SW480 (cell line): ENCODE measurements at places on chromosomes 11 and 22.

- DNase-seq: peak; percentile 17
Observed at GRCh38 chr11:74849525-74850391, 99.1 kb downstream of the XRRA1 start.

GRCh38 chr11:10937385-10937771, 79.5 kb upstream of the ZBED5 start:
- DNase-seq: no peak

GRCh38 chr11:22331771-22332170, 6.4 kb upstream of the SLC17A6 start:
- no peak for DNase-seq

- no peak for DNase-seq
Observed at GRCh38 chr22:17842386-17842785, 68.1 kb upstream of the BID start.

- DNase-seq: no peak
Observed at GRCh38 chr11:116375221-116375620, 397.6 kb downstream of the BUD13 start.

DNA sequence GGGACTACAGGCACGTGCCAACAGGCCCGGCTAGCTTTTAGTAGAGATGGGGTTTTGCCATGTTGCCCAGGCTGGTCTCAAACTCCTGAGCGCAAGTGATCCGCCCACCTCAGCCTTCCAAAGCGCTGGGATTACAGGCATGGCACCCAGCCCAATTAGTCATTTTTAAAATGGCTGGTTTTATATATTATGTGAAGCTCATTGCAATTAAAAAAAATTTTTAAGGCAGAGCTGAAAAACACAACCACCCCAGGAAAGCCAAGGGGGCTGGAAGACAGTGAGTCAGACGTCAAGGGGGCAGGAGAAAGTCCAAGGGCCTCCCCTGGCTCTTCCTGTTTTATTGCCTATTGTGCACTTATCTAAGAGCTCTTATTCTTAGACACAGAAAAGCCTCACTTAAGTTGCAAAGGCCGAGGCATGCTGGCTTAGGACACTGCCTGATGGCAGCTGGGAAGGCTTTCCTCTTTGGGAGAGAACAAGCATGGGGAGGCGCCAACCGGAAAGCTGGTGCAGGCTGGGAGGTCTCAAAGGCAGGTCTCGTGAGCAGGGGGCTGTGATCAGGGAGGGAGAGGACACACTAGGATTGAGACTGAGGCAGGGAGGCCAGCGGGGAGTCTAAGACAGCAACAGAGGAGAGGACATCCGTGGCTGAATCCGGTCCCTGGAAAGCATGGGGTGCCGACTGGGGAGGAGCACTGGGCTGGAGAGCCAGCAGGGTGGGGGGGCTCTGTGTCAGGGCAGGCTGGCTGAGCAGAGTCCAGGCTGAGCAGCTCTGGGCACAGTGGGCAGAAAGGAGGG, 11.1 kb upstream of the OSM start:
- no peak for DNase-seq

DNA sequence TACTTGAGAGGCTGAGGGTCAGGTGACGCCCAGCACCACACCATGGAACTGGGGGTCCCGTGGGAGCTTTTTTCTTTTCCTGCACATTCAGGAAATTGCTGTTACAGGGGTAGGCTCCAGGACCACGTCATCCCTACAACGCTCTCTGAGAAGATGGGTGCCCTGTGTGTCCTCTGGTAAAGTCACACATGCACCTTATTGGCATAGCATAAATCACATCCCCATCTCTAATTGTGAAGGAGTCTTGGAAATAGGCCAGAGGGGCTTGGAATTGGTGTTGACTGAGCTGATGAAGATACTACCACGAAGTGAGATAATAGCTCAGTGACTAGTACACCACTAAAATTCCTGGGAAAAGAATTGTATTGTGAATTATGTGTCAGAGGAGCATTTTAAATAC, 57.6 kb downstream of the TNRC6B start:
- no peak for DNase-seq

- DNase-seq: peak; percentile 74
Observed at GRCh38 chr11:10858439-10859325, 829 bp upstream of the ZBED5 start.

DNA sequence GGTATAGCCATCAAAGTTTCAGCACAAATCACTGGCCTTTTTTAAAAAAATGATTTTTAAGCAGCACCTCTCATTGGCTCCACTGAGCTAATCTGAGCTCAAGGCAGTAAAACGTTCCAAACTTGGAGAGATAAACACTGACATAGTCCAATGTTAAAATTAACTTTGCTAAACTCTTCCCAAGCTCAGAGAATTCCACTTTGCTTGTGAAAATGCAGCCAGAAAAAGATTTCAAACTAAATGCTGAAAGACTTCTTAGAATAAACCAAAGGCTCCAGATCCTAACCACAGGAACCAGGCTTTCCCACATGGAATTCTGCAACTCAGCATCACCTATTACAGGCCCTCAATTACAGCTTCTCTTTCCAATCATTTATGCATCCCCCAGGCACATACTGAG, 84.7 kb upstream of the GDPD4 start:
- no peak for DNase-seq

GRCh38 chr22:48224332-48224731, 1461.9 kb downstream of the TBC1D22A start:
- DNase-seq: no peak

DNA sequence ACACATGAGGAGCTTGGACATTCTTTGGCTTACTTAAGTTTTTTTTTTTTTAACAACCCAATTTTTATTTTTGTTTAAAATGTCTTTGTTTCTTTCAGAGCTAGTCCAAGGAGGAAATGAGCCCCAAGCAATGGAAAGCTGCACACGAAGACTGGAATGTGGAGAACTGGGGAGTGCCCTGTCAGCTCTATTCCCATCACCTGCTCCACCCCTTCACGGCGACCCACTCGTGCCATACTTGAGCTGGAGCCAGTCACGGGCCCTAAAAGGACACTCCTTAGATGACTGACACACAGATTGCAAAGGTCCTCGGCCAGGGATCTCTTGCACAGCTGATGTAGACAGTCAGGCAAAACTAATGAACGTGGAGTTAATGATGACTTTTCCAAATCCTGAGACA, 10.6 kb upstream of the SLC25A18 start:
- no peak for DNase-seq

GRCh38 chr11:95516786-95517185, 272.8 kb downstream of the FAM76B start:
- DNase-seq: no peak

GRCh38 chr11:46290598-46291309, 13.3 kb downstream of the CREB3L1 start:
- peak; percentile 36 for DNase-seq

DNA sequence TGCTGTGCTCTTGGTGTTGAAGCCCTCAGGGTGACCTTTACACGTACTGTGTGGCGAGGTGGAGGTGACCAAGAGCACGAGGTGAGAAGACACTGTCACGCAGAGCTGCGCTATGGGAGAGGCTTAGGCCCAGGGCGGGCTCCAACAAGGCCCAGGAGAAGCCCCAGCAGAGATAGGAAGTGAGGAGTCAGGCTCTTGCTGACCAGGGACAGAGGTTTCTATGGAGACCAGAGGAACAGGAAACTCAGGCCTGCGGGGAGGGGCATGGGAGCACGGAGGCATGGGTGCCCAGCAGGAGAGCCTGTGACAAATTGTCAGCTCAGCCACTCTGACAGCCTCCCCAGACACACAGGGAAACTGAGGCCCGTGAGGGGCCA, 15.8 kb downstream of the DGKZ start:
- DNase-seq: peak; percentile 67

DNA sequence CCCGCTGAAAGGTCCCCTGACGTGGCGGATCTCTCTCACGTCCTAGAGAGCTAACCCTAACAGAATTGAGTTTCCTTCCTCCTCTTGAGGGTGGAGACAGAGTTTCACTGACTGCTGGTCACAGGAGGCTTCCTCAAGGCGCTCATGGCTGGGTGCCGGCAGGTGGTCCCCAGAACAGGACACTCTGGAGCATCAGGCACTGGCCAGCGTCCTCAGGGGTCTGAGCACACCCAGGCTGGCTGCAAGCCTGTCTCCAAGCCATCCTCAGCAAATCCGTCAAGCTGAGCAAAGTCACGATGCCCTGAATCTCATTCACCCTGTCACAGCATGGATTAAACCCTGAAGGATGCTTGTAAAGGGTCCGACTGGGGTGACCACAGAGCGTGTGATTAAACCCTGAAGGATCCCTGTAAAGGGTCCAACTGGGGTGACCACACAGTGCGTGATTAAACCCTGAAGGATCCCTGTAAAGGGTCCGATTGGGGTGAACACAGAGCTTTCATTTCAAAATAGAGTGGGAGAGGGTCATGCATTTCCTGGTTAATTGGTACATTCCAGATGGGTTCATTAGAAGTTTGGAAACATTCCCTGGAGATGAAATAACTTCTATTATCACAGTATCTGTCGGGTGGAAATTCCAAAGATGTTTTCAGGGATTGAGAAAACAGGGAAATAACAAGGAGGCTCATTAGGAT, 473.0 kb downstream of the BRD1 start:
- DNase-seq: no peak

DNA sequence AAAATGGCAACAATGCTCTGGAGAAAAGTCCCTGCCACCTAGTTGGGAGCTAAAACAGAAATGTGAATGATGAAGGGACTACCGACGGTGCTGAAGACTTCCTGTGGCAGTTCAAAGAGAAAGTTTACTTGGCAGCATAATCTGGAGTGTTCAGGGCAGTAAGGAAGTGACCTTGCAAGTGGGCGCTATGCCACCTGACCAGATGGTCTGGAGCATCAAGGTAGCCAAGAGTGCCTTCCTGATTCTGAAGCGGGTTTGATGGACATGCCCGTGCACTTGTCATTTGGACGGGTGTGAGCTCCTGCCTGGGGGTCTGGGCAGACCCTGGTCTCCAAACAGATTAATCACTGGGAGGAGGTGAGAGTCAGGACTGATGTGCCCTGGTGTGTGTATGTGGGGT, 1.8 kb upstream of the SNX19 start:
- no peak for DNase-seq

DNA sequence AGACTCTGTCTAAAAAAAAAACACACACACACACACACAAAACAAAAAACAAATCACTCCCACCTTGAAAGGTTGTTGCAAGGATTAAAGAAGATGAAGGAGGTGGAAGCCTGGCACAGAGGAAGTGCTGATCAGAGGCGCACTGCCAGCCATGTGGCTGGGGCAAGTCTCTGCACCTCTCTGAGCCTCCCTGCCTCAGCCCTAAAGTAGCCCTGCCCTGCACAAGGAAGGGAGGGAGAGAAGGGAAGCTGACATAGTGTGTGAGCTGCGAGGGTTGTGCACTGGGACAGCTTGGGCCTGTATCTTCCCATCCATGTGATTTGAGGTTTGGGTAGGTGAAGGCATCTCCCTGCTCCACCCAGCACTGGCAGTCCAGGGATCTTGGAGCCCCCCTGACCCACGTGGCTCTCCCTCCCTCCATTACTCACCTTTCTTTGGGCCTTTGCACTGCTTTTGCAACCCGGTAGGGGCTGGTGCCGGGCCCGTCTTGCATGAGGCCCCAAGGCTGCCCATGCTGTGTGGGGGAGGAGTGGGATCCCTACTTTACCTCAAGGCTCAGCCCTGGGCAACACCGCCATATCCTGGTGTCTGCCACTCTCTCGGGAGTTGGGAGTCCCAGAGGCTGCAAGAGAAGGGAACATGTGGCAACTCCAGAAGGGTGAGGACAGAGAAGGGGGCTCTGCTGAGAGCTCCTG, 30.5 kb downstream of the IFT27 start:
- DNase-seq: no peak

- DNase-seq: no peak
Observed at GRCh38 chr11:103849366-103849765, 187.1 kb upstream of the DDI1 start.

GRCh38 chr22:30027169-30027568, 53.1 kb upstream of the HORMAD2 start:
- DNase-seq: peak; percentile 81

DNA sequence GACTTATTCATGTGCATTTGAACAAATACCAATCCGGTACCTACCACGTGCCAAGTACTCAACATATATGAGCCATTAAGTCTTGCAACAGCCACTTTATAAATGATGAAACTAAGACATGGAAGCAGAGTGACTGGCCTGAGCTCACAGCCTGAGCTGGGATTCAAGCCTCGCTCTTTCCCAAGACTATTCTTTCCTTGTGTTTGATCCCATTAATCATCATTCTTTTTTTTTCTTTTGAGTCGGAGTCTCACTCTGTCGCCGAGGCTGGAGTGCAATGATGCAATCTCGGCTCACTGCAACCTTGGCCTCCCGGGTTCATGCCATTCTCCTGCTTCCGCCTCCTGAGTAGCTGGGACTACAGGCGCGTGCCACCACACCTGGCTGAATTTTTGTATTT, 119.3 kb downstream of the ABTB2 start:
- no peak for DNase-seq

GRCh38 chr22:33706100-33706499, 214.2 kb downstream of the LARGE1 start:
- no peak for DNase-seq

DNA sequence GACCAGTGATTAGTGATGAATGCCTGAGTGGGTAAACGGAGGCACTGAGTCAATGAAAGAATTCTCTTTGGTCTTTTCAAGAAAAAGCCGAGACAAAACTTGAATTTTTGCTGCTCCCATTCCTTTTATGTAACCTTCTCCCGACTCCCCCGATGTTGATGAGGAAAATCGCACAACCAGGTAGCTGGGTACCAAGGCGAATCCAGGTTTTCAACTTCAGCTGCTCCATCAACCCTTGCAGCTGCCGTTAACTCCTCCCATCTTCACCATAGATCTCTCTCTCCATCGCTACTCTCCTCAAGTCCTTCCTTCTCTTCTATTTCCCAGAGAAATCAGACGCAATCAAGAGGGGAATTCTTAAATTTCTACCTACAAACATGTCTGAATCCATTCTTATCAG, 611 bp upstream of the USP2 start:
- peak; percentile 12 for DNase-seq

DNA sequence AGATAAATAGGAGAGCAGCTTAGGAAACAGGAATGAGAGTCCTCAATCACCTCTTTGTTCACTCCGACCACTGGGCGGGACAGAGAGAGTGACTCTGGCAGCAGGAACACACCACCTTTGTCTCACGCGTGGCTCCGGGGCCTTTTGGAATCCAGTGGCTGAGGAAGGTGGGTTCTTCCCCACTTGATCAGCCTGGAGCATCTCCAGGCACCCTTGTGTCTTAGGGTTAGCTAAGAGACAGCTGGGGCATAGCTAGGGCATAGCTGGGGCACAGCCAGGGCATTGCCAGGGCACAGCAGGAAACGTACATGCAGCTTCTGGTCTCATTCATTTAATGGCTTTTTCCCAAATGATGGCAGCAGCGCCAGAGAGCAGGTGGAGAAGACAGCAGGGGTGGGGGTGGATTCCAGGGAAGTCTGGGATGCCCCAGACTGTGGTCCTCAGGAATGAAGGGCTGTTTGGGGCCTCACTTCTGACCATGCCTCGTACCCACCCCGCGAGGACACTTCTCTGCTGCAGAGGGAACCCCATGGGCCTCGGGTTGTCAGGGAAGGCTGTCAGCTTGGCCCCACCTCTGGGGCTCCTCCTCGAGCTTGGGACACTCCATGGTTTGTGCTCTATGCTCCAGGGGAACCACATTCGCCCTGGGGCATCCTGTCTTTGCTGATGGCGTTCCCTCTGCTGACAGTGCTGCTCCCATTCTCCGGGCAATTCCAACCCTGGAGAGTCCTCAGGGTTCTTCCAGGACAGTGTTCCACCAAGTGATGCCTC, 30.4 kb upstream of the SHANK2 start:
- DNase-seq: peak; percentile 83

GRCh38 chr11:102120437-102120973, 10.3 kb downstream of the YAP1 start:
- DNase-seq: no peak

GRCh38 chr22:45205276-45205925, 35.3 kb downstream of the KIAA0930 start:
- DNase-seq: no peak

GRCh38 chr11:135033540-135033939, 621.5 kb upstream of the B3GAT1 start:
- peak; percentile 35 for DNase-seq
